T-helper 1 cell (primary cell): ENCODE measurements at places on chromosomes 5 and 9.

DNA sequence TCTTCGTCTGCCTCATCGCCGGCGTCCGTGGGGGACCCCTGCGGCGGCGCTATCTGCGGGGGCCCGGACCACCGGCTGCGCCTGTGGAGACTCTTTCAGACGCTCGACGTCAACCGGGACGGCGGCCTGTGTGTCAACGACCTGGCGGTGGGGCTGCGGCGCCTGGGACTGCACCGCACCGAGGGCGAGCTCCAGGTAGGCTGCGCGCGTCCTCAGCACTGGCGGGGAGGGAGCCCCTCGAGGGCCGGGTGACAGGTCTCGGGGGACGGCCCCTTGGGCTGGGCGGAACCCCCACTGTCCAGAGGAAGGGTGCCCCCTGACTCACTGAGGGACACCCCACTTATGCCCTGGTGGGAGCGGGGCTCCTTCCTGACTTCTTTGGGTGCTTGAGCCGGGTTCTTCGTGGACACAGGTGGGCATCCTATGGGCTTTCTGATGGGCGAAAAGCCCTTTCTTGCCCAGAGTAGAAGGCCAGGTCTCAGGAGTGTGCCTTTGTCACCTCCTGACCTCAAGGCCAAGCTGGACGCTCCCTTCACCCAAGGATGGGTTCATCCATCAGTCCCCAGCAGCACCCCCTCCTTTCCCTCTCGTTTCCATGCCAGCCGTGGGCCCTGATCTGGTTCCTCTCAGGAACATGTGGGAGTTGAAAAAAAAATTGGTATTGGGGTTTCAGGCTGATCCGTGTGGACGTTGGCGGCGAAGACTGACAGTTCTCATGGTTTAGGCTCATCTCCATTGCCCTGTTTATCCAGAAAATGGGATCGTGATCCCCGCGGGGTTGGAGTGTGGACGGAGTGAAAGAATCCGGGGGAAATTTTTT, 564 bp downstream of the SLC25A25 start:
- peak; percentile 34 for DNase-seq

- peak; percentile 25 for DNase-seq
These were observed 1.3 kb downstream of the GABBR2 start for GRCh38 chr9:98707166-98708102.

DNA sequence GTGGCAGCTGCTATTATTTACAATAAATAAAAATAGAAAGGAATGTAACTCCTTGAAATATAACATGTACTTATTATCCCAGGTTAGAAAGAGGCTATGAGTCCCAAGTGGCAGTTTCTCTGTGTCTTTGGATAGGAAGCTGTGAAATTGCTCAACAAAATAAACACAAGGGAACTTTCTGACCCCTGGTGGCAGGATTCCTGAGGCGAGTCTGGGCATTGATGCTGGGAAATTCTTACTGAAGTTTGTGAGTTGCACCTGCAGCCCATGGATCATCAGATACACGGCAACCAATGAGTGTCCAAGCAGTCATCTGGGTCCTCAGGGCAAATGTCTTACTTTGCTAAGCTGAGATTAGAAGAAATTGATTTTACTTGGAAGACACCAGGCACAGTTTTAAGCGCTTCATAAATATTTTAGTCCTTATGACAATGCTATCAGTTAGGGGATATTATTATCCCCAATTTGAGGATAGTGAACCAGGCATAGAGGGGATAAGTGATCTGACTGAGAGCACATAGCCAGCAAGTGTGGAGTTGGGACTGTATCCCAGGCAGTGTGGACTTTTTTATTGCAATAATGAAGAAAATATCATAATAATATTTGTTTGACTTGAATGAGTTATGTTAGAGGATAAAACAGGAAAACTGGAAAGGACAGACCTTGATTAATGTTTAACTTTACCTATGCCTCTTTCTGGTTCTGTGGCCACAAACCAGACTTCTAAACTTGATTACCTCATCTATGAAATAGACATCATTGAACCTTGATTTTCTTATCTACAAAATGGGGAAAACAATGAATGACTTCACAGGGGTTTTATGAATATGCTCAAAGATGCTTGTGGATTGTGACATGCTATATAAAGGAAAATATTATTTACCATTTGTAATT, 265.5 kb upstream of the ADAMTSL1 start:
- DNase-seq, result no peak

DNA sequence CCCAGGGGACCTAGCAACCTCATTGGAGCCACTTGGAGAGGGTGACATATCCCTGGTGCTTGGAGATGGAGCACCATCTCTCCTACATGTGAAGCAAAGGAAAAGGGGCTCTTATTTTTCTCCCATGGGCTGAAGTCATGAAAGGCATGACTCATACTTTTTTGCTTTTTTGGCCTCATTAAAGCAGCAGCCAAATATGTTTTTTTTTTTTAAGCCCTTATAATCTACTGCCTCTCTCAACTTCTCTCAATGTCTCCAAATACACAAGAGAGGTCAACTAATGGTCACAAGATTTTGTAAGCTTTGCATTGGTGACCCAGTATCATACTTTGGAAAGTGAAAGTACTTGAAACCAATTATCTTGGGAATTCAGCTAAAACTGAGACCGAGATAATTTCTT, 1.6 kb upstream of the CFAP90 start:
- DNase-seq, result no peak

DNA sequence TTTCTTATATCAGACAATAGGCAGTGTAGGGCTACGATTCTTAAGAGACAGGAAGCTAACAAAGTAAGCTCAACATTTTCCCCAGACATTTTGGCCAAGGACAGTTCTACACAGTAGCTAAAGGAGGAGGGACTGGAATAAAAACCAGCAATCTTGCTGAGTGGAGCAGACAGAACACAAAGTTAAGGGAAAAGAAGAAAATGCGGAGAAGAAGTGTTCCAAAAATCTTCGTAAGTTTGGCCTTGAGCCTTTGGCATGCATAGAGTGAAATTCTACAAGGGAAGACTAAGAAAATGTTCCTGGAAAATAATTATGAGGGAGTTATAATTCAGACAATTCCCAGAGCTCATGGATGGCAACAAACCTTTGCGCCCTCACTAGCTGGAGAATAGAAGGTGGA, 748.0 kb upstream of the CTNND2 start:
- no peak for DNase-seq

- no peak for DNase-seq
These were observed 202.0 kb downstream of the ADAMTSL1 start for GRCh38 chr9:18675973-18676372.

DNA sequence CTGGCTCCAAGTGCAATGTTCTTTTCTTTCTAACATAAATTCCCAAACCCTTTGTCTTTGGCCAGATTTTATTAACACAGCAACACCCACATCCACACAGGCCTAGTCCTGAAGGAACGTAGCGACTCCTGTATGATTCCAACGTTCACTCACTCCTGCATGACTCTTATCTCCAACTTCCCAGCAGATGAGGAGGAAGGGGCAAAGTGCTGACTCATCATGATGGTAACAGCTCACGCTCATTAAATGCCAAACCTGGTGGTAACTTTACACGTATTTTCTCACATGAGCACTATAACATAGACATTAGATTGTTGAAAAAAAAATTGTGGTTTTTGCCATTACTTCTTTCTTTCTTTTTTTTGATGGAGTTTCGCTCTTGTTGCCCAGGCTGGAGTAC, 1349.5 kb downstream of the EFNA5 start:
- DNase-seq, result no peak

GRCh38 chr9:16626577-16627130, 243.8 kb downstream of the BNC2 start:
- DNase-seq, result no peak

DNA sequence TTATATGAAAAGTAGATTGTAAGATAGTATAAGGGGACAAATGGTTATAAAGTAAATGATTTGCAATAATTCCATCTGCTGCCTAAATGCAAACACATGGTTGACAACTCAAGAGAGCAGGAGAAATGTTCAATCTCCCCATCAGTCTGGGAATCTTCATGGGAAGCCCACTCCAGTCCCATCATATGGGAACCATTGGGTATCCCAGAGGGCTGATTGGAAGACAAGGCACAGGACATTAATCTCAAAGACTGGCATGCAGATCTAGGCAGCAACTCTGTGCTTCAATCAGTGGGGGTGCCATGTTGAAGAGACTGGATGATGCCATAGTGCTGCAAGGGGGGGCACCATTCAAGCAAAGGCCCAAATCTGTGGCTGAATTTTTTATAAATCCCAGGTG, 193.1 kb upstream of the PDE4D start:
- DNase-seq, result no peak

DNA sequence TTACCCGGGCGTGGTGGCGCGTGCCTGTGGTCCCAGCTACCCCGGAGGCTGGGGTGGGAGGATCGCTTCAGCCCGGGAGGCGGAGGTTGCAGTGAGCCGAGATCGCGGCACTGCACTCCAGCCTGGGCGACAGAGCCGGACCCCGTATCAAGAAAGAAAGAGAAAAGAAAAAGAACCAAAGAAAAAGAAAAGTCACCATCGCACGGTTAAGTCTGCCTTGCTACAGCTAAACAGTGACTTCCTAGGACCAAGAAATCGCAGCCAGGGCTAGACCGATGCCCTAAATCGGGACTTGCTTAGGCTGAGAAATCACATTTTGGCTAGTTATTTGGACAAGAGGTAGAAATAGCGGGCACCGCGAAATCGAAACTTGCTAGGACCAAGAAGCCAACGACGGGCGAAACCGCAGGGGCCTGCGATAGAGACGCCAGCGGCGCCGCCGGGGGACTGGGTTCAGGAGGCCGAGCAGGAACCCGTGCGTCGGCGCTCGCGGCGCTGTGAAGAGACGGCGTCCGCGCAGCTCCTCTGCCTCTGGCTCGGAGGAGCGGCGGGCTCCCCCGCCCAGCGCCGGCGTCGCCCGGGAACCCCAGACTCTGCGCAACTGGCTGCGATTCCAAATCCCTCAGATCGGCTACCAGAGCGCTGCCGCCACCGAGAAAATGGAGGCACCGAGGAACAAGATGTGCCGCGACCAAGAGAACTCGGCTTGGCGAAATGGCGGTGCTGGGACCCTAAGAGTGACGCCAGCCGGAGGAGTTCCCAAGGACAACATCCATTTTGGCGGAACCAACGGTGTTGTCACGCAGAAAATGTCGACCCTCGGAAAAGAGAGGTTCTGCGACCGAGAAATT, 26.1 kb upstream of the ANXA2R start:
- peak; percentile 80 for DNase-seq

GRCh38 chr9:98199388-98200033, 7.1 kb upstream of the CORO2A start:
- DNase-seq, result no peak

- no peak for DNase-seq
These were observed 454.1 kb downstream of the EFNA5 start for GRCh38 chr5:107216587-107216986.

GRCh38 chr5:165397516-165397915, 1892.1 kb downstream of the MAT2B start:
- no peak for DNase-seq

GRCh38 chr9:30299126-30299780, 2085.2 kb upstream of the ACO1 start:
- no peak for DNase-seq

DNA sequence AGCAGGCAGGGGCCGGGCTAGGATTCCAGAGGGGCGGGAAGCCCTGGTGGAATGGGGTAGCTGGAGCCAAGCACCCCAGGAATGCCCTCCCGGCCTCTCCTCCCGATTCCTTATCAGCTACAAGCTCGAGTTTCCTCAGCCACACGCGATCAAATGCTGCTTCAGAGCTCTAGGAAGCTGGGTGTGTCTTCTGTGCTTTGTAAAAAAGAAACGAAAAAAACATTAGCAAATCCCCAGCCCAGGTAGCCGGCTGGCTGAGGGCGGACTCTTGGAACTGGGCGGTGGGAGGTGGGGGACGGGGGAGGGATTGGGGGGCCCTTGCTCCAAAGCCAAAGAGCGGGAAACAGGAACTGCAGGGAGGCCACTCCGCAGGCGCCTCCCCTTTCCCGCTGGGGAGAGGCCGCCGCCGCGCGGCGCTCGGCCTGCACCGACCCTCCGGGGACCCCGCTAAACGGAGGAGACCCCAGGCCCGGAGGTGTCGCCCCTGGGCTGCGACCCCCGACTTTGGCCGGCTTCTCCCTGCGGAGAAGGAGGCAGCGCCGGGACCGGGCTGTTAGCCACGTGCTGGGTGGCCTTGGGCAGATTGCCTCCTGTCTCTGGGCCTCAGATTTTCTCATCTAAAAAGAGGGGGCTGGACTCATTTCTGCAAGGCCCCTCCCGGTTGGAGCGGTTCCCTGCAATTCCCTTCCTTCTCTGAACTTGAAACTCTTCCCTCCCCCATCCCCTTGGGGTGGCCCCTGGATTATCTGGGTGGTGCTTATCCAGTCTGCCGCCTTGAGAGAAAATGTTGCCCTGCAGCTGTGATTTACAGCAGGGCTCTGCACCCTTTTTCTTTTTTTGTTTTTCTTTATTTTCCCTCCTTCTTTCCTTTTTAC, 40.9 kb upstream of the FABP6 start:
- no peak for DNase-seq

DNA sequence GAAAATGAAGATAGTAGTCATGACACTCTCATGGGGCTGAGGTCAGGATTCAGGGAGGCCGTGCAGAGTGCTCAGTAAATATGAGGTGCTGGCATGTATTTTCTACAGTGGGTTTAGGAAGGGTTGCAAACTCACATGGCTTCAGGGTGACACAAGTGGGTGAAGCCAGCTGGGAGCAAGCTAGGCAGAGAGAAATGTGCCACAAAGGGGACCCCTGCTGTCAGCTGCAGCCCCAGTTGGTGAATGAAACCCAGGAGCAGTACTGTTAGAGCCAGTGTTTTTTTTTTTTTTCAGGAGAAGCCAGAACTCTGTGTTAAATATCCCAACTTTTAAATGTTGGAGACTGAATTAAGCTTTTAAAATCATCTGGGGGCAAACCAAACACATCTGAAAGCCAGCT, 75.3 kb downstream of the INSYN2B start:
- DNase-seq, result no peak

- DNase-seq, result no peak
These were observed 372.1 kb upstream of the C9orf72 start for GRCh38 chr9:27945386-27945785.

DNA sequence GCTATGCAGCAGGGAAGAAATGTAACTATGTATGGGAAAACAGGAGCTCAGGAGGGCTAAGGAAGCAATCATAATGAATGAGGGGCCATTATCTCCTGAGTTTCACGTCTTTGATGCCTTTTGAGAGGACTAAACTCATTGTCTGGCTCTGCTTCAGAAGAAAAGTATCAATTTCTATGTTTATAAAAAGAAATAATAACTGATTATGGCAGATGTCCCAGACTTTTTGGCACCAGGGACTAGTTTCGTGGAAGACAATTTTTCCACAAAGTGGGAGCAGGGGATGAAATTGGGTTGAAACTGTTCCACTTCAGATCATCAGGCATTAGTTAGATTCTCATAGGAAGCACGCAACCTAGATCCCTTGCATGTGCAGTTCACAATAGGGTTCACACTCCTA, 8.7 kb upstream of the IL7R start:
- no peak for DNase-seq

DNA sequence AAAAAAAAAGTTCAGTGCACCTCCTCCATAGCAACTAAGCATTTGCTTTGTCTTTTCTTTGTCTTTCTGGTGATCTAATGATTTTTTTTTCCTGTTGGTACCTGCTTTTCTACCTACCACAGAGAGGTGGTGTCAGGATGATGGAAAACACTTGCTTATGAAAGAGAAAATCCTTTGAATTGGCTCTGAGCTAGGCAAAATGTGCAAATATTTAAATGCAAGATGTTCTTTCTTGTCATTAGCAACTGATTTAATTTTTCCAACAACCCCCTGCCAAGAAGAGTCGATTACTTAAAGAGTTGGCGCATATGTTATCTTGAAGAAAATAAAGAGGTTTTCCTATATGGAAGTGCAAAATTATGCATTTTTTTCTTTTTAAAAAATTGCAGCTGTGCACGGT, 37.7 kb downstream of the TNC start:
- DNase-seq, result no peak
